ENCODE measurements at places on chromosomes 4 and X.

DNA sequence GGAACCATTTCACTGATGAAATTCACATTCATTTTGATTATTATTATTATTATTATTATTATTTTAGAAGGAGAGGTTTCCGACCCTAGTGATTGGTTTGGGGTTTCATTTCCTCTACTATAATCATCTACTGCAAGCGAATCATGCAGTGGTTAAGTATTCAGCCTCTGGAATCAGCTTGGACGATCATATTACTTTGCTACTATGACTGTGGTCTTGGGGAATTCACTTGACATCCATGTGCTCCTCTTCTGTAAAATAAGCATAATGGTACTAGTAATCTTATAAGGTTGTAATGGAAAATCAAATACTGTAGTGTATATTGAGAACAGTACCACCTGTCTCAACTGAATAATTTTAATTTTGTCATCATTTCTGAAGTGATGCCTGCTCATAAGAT lies 132.1 kb upstream of the SLC4A4 start:
- no peak for DNase-seq

DNA sequence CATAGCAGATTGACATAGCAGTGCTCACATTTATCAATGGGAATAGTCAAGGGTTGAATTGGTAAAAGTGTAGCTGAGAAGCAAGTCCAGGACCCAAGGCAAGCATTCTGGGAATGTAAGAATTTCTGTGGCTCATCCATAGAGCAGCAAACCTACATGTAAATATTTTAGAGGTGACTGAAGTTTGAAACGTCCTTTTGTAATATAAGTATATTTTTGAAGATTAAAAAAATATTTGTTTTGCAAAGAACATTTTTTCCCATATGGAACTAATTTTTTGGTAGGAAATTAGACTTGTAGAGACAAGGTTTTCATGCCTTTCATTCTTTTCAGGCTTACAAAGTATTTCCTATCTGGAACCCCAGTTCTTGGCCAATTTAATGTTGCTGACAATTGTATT lies 104.0 kb downstream of the TEX13A start:
- no peak for DNase-seq

- DNase-seq = no peak
Observed at GRCh38 chr4:147340111-147340510, 140.8 kb upstream of the EDNRA start.

- no peak for DNase-seq
Observed at GRCh38 chr4:4887426-4887825, 28.0 kb downstream of the MSX1 start.

GRCh38 chr4:124934916-124935315 lies 222.4 kb upstream of the ANKRD50 start:
- no peak for DNase-seq

DNA sequence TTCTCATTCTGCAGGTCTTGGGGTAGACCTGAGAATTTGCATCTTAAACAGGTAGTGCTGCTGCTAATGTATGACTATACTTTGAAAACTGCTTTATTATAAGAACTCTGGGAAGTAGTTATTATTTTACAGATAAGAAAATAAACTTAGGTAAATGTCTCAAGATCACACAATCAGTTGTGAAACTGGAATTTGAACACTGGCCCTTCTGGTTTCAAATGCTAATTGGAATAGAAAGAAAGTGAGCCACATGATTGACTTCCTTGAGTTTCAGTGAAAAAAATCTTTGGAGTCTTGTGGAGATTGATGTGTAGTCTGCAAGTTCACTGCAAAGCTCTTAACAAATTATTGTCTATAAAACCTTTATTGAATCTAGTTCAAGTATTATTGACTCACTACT lies 44.5 kb downstream of the FTHL17 start:
- no peak for DNase-seq

- no peak for DNase-seq
Observed at GRCh38 chr4:188423039-188423438, 283.8 kb downstream of the TRIML1 start.

- no peak for DNase-seq
Observed at GRCh38 chr4:2484993-2485392, 16.1 kb downstream of the RNF4 start.

GRCh38 chrX:70292788-70293187 lies 2.9 kb downstream of the KIF4A start:
- DNase-seq = no peak

DNA sequence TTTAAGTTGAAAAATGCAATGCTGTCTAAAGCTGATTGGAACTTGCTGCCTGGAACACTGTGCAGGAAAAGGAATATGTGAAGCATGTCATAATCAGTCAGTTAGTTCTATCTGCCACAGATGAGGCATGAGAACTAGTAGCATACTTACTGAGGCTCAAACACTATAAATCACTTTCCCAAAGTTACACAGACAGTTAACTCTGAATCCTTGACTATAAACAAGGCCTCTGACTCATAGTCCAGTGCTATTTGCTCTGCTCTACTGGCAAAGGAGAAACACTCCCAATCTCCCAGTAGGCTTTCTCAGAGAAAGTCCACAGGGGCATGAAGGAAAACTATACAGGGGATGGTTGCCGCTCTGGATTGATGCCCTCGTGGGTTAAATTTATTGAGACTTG lies 2078.4 kb upstream of the TENM3 start:
- DNase-seq = no peak

DNA sequence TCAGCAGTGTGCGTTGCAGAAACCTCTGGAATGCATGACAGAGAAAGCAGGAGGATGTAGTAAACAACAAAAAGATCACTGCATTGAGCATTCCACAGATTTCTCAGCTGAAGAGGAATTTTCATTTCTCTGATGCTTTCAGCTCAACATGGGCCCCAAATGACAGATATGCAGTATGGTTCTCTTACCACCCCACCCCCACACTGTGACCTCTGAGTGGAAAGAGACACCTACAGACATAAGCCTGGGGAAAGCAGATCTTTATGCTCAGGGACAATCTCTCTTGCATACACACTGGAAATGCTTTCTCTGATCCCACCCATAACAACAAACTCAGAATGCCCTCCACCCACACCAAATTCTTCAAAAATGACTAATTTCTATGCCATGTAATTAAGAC lies 983.7 kb upstream of the LCORL start:
- DNase-seq = no peak

DNA sequence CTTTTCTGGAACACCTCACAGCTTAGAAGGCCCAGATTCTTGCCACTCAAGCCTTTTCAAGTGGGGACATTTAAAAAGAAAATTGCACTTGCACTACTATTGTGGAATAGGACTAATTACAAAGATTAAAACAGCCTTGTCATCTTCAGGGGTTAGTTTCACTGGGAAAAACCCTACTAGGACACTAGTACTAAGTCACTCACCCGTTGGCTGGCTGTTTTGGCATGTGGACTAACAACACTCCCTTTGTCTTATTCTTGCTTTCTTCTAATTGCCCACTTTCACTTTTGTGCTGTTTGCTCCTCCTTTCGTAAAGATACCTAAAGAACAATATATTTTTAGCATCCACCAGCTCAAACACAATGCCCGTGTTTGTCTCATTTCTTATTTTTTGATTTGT lies 200.9 kb upstream of the MID1 start:
- no peak for DNase-seq

- DNase-seq = no peak
Observed at GRCh38 chr4:53747401-53747800, 156.1 kb upstream of the LNX1 start.

GRCh38 chr4:142579443-142579842 lies 266.7 kb downstream of the INPP4B start:
- DNase-seq = no peak

- no peak for DNase-seq
Observed at GRCh38 chrX:132463411-132463810, 25.4 kb downstream of the MBNL3 start.

DNA sequence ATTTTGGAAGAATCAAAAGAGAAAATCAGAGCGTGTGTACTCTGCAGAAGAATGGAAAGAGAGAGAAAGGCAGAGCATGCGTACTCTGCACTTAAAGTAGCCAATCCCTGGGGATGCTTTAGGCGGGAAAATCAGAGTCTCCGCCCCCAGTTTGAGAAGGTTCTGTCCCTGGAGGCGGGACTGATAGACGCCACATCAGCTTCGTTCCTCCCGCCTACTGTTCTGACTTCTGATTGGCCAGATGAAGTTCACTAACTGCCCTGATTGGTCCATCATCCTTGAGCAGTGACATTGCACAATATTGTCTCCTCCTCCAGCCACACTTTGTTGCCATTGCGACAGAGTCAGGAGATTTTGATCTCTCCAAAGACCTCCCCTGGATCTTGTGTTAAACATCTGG lies 23.8 kb downstream of the SSX1 start:
- DNase-seq = no peak

GRCh38 chrX:262381-262909 lies 18.7 kb upstream of the PLCXD1 start:
- DNase-seq = no peak

DNA sequence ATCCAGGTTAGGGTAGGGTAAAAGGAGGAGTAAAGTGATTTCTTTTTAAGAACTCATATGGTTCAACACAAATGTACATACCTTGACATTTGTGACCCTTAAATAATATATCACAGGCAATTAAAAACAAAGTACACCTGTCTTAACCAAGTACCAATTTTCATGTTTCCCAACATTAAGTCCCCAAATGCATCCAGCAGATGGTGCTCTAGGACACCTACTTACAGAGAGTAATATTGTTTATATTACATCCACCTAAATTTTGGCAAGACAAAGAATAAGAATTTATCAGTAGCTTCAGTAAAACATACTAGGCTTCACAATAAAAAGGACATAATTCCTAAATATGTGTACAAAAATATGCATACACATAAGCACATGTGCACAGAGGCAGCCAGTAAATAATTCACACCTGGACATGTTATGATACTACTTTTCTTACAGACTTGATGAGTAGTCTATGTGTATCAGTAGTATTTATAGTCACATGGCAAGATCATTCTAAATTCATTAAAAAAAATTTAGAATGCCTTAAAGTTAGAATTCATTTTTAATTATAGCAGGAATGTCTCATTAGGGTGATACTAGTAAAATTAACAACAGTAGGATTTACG lies 219.7 kb downstream of the DCLK2 start:
- DNase-seq = no peak

DNA sequence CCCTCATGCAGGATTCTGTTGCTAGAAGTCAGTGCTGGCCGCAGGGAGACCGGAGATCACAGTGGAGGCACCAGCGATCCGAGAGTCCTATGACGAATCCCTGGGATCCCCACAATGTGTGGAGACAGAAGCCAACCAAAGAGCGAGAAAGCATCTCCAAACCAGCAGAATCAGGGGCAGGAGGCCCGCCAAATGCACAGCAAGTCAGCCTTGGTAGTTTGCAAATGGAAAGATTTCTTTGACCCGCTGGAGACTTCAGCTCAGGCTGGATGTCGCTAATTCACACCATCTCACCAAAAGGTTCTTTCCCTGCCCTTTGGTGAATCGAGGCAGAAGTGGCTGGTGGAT lies 505 bp upstream of the PKD2 start:
- no peak for DNase-seq

GRCh38 chr4:154475820-154476219 lies 15.8 kb downstream of the DCHS2 start:
- DNase-seq = no peak

- no peak for DNase-seq
Observed at GRCh38 chr4:125280892-125281403, 33.8 kb upstream of the FAT4 start.

DNA sequence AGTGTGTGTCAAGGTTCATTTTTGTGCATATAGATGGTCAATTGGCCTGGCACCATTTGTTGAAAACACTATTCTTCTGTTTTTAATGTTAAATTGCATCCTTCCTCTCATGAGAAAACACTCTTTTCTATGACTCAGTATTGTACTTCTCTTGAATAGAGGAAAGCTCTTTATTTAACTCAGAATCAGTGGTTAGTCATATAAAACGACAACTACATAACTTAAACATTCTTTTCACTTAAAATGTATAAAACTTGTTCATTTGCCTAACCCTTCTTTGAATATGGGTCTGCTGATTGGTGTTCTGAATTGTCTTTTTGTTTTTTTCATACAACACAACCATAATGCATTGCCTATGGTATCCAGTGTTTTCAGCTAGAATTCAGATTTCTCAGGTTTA lies 17.2 kb upstream of the MRPL1 start:
- DNase-seq = no peak

DNA sequence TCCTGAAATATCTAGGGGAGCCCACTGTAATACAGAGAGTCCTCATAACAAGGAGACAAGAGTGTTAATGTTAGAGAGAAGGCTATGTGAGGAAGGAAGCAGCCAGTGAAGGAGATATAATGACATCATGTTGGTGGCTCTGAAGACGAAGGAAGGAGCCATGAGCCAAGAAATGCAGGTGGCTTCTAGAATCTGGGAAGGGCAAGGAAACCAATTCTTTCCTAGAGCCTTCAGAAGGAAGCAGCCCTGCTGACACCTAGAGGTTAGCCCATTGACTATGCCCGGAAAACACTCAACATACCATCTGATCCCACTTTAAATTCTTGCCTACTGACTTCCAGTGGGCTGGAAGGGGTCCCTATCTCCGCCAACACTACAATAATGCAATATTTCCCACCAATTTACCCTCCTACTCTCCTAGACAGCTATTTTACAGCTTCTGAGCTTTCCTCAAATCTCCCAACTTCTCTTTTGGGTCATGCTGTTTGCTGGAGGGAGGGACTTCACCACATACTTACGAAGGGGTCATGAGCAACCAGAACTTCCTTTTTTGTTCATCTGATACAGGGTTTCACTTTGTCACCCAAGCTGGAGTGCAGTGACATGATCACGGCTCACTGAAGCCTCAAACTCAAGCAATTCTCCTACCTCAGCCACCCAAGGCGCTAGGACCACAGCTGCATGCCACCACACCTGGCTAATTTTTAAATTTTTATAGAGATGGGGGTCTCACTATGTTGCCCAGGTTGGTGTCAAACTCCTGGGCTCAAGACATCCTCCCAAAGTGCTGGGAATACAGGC lies 25.2 kb upstream of the G3BP2 start:
- DNase-seq = no peak

DNA sequence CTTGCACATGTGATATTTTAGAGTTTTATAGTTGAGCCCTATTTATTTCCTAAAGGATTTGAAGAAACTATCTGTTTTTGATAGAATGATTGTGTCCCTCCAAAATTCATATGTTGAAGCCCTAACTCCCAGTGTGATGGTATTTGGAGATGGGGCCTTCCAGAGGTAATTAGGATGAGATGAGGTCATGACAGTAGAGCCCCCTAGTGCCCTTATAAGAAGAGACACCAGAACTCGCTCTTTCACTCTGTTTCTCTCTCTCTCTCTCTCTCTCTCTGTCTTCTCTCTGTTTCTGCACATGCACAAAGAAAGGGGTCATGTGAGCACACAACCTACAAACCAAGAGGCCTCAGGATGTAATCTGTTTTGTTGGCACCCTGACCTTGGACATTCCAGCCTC lies 921.9 kb upstream of the DIAPH2 start:
- no peak for DNase-seq

DNA sequence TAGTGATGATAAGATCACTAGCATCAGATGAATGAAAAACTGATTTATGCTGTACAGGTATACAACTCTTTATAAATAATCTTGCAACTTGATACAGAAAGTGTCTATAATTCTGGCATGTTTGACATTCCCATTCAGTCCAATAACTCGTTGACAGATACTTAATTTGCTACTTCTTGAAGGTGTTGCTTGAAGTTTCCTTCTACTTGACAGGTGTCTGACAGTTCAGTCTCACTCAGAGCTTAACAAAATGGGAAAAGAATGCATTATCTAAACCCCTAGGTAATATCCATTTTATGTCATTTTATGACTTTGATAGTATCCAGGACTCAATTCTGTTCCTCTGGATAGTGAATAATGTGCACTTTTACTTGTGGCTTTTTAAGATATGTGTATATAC lies 508.9 kb downstream of the GRID2 start:
- DNase-seq = no peak
